AG08396 (cell line): ENCODE measurements at places on chromosomes 16 and 17.

GRCh38 chr17:7178973-7179316, 225 bp downstream of the ASGR1 start:
- no peak for DNase-seq

DNA sequence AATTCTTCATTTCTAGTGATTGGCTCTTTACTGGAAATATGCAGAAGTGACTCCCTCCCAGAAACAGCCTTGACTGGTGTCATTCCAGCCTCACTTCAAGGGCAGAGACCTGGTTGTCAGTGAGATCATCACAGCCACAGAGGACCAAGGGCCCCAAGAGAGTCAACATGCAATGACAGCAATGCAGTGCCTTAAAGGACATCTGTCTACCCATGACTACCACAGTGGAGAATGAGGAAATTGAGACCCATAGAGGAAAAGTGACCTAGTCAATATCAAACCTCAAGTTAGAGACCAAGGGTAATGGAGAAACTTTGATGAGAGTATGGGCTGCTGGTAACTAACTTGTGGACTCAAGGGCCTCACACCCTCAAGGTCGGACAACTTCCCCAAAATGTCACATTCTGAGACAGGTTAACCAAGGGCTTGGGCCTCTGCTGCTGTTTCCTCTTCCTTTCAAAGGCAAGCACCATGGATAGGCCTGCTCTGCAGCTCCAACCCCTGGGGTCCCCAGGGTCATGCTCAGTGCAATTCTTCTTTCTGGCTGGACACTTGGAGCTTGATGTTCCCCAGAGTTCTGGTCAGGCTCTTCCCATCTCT, 11.3 kb downstream of the NOG start:
- no peak for DNase-seq

GRCh38 chr16:30786115-30786935, 680 bp downstream of the ZNF629 start:
- peak; percentile 94 for DNase-seq

GRCh38 chr17:58728798-58729197, 26.9 kb upstream of the PPM1E start:
- DNase-seq = no peak

DNA sequence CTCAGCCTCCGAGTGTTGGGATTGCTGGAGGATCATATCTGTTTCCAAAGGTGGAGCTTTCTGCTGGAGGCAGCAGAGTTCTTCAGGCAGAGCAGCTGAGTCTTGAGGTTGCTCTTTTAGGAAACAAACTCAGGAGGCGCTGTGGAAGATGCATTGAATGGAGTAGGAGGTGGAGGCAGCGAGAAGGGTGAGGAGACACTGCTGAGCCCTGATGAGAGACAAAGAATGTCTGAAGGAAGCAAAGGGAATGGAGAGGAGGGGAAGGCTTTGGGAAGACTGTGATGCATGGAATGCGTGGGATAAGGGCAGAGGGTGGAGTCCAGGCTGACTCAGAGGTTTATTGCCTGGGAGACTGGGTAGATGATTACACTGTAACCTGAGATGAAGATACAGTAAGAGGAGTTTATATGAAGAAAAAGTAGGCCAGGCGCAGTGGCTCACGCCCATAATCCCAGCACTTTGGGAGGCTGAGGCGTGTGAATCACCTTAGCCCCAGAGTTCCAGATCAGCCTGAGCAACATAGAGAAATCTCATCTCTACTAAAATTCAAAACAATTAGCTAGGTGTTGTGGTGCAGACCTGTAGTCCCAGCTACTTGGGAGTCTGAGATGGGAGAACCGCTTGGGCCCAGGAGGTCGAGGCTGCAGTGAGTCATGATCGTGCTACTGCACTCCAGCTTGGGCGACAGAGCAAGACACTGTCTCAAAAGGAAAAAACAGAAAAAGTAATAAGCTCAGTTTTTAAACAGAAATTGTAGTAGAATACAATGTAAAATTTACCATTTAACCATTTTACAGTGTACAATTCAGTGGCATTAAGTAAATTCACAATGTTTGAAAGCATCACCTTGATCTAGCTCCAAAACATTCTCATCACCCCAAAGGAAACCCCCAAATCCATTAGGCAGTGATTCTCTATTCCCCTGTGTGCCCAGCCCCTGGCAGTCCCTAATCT, 17.8 kb upstream of the TMEM219 start:
- peak; percentile 86 for DNase-seq

- DNase-seq = no peak
Measured at GRCh38 chr17:27946513-27946912, 53.3 kb upstream of the LYRM9 start.

DNA sequence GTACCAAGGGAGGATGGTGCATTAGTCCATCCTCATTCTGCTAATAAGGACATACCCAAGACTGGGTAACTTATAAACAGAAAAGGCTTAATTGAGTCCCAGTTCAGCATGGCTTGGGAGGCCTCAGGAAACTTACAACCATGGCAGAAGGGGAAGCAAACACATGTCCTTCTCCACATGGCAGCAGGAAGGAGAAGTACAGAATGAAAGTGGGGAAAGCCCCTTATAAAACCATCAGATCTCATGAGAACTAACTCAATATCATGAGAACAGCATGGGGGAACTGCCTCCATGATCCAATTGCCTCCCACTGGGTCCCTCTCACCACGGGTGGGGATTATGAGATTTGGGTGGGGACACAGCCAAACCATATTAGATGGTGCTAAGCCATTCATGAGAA, 84.5 kb downstream of the SEC14L1 start:
- DNase-seq = no peak

DNA sequence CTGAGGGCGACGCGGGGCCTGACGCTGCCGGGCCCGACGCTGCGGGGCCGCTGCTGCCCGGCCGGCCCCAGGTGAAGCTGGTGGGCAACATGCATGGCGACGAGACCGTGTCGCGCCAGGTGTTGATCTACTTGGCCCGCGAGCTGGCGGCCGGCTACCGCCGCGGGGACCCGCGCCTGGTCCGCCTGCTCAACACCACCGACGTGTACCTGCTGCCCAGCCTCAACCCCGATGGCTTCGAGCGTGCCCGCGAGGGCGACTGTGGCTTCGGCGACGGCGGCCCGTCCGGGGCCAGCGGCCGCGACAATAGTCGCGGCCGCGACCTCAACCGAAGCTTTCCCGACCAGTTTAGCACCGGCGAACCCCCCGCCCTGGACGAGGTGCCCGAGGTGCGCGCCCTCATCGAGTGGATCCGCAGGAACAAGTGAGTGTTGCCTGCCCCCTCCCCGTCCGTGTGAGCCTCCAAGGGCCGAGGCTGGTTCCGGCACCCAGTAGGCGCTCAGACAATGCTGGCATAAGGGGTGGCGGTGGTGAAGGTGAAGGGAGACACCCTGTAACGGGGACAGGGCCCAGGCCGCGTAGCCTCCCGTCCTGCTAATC, 676 bp downstream of the CPD start:
- DNase-seq = peak; percentile 25

DNA sequence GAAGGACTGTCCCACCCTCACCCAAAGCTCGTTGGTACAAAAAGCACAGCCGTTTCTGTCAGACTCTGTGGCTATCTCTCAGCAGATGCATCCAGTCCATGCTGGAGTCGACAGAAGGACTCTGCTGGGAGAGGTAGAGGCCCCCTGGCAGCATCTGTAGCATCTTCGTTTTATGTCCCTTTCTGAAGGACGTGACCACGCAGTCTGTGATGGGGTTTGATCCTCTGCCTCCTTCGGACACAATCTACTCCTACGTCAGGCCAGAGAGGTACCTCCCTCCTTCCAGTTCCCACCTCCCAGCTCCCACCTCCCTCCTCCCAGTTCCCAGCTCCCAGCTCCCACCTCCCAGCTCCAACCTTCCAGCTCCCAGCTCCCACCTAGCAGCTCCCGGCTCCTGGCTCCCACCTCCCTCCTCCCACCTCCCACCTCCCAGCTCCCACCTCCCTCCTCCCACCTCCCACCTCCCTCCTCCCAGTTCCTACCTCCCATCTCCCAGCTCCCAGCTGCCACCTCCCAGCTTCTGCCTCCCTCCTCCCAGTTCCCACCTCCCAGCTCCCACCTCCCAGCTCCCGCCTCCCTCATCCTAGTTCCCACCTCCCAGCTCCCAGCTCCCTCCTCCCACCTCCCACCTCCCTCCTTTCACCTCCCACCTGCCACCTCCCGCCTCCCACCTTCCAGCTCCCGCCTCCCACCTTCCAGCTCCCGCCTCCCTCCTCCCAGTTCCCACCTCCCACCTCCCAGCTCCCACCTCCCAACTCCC, 11.4 kb upstream of the MC1R start:
- DNase-seq = no peak

DNA sequence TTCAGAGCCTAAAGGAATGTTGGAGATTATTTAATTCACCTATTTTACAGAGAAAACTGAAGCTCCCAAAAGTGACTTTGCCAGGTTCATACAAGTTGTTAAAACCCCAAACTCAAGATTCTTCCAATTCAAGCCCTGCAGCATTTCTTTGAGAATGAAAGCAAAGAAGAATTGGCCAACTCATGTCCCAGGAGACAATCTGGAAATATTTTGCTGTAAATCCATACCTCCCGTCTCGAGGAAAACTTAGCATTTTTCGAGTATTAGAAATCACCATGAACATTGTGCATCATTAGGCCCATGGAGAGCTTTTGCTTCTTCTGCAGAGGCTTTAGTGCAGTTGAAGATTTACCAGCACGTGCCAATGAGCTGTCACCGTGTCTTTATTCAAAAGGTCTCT, 176.4 kb upstream of the KCNJ16 start:
- DNase-seq = no peak

DNA sequence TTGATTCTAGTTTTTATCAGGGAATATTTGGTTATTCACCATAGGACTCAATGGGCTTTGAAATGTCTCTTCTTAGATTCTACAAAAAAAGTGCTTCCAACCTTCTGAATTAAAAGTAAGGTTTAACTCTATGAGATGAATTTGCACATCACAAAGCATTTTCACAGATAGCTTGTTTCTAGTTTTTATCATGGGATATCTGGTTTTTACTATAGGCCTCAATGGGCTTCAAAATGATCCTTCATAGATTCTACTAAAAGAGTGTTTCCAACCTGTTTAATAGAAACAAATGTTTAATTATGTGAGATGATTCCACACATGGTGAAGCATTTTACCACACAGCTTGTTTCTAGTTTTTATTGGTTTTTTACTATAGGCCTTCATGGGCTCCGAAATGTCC, 560.7 kb downstream of the KCNJ18 start:
- DNase-seq = no peak

DNA sequence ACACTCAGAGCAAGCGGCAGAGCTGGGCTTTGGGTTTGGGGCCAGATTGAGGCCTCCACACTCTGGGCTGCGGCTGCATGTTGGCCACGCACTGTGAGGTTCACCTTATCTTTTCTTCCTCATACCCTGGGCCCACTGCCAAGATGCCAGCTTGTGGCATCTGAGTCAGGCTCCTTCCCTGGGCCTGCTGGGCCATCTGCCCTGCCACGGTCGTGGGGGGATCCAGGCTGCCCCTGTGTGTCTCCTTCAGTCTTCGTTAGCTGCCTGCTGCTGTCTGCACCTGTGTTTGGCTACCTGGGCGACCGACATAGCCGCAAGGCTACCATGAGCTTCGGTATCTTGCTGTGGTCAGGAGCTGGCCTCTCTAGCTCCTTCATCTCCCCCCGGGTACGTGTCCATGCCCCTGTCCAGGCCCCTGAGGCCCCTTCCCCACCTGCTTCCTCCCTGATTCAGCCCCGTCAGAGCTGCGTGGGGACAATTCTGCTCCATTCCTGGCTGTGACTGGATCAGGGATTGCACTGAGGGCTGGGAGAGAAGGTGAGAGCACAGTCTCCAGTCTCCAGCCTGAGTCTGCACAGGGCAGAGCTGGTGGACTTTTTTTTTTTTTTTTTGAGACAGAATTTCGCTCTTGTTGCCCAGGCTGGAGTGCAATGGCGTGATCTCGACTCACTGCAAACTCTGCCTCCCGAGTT, 11.2 kb downstream of the SPNS3 start:
- DNase-seq = no peak

DNA sequence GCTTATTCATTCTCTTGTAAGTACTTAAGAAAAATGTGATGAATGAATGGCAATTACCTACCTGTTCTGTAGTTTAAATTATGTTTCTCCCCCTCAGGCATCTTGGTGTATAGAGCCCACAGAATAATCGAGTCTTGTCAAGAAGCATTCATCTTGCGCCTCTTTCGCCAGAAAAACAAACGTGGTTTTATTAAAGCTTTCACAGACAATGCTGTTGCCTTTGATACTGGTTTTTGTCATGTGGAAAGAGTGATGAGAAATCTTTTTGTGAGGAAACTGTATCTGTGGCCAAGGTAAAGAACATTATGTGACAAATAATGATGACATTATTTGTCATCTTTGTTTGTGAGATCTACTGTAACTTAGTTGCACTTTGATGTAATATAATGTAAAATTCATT, 6.5 kb downstream of the ERCC4 start:
- DNase-seq = no peak

GRCh38 chr17:72997559-72997958, 94.9 kb downstream of the SLC39A11 start:
- DNase-seq = no peak

DNA sequence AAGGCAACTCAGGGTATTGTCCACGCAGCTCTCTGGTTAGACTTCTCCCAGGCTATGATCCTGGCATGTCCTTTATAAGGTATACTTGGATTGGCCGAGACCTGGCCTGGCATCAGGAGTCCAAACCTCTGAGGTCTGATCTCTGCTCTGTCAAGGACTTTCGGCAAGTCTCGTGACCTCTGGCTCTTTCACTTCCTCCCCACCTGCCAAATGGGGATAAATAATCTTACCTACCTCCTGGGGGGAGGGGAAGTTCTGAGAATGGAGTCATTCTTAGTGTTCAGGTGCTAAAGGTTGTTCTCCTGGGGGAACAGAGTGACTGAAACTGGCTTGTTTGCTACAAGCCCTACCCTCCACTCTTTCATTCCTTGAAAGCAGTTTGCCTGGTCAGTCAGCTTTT, 7.6 kb downstream of the ATXN1L start:
- no peak for DNase-seq

DNA sequence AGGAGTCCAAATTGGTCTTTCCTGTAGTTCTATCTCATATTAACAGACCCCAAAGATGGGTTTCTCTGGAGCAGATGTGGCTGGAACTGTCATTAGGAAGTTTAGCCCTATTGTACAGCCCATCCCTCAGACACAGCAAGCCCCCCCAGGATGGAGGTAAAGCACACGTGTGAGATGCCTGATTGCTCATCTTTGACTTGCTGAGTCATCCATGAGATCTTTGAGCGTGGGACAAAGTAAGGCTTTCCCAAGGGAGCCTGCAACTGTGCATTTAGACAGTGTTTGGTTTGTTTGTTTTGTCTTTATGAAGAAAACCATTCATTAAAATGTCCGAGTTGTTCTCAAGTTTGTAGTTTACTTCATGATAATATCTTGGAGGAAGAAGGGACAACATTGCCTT, 145.3 kb upstream of the CDH13 start:
- no peak for DNase-seq

DNA sequence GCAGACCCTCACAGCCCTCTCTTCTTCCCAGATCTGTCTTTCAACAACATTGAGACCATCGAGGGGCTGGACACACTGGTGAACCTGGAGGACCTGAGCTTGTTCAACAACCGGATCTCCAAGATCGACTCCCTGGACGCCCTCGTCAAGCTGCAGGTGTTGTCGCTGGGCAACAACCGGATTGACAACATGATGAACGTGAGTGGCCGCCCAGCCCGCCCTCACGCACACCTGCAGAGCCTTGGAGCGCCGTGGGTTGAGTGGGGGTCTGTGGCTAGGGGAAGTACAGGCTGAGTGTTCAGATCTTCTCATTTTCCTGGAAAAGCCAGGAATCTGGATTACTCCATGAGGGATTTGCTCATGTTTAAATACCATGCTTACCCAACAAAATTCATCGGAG, 15.2 kb downstream of the DRC3 start:
- DNase-seq = no peak

GRCh38 chr17:44572801-44573200, 15.5 kb downstream of the FZD2 start:
- DNase-seq = no peak
